Urothelium cell line (cell line): ENCODE measurements at places on chromosomes 6 and 20.
A peak's percentile ranks its signal among the peaks of the same experiment; 100 is the strongest.

DNA sequence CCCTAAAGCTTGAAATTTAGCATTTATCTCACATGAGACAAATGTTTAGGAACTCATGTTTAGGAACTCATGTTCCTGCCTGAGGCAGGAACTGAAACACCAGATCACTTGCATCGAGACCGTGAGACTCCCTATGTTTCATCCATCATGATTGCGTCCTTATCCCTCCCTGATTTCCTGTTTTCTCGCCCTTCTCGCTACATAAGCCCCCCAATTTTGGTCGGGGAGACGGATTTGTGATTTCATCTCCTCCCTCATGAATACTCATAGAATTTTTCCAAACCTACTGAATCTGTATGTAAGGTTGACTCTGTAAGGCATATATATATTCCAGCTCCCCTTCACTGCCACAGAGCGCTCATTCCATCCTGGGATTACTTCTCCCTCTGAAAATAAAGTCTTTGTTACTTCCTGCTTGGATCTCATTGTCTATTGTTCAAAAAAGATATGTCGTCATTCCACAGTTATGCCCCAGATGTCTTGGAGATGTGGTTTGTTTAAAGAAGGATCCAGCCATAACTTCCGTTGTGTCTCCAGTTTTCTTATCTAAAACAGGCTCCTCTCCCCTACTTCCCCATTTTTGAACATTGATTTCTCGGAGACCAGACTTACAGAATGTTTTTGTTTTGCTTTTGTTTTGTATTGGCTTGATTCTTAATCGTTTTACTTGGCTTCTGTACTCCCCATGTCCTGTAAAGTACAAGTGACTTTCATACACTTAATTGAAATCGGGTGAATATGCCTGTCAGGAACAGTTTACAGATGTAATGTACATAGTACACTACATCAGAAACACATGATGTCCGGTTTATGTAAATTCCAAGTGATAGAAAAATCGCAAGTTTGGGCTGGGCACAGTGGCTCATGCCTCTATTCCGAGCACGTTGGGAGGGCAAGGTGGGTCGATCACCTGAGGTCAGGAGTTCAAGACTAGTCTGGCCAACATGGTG, 118.7 kb downstream of the HFE start:
- DNase-seq, result peak; percentile 56

DNA sequence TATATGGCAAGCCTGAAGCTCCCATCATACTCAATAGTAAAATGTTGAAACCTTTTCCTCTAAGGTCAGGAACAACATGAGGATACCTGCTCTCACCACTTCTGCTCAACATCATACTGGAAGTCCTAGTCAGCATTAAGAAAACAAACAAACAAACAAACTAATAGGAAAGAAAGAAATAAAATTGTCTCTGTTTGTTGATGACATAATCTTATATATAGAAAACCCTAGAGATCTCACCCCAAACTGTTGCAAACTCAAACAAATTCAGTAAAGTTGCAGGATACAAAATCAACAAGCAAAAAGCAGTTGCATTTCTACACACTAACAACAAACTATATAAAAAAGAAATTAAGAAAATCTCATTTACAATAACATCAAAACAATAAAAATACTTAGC, 20.5 kb downstream of the TTLL2 start:
- DNase-seq, result no peak

- no peak for DNase-seq
These were observed 12.1 kb downstream of the SCAND1 start for GRCh38 chr20:35942243-35942642.

GRCh38 chr20:444117-444516, 18.2 kb downstream of the TBC1D20 start:
- DNase-seq, result no peak

- DNase-seq, result no peak
These were observed 47.5 kb upstream of the CRISP1 start for GRCh38 chr6:49913636-49914375.

DNA sequence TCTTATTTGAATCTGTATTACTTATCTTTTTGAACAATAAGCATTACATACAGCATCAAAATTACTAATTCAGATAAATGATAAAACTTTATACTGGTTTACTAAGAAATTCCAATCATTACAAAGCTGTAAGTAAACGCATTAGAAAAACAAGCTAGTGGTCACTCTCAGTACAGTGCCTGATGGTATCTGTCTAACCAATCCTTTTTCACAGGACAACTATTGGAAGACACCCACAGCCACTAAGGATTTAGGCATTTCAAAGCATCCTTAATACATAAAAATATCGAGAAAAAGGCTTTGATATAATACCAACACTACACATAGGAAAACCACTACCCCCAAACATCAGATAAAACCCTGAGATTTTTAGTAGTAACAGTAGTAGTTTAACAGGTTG, 2.6 kb downstream of the CD164 start:
- no peak for DNase-seq

- no peak for DNase-seq
These were observed 2.4 kb downstream of the F13A1 start for GRCh38 chr6:6317825-6318733.

- no peak for DNase-seq
These were observed 16.7 kb upstream of the BLCAP start for GRCh38 chr20:37544386-37544785.

DNA sequence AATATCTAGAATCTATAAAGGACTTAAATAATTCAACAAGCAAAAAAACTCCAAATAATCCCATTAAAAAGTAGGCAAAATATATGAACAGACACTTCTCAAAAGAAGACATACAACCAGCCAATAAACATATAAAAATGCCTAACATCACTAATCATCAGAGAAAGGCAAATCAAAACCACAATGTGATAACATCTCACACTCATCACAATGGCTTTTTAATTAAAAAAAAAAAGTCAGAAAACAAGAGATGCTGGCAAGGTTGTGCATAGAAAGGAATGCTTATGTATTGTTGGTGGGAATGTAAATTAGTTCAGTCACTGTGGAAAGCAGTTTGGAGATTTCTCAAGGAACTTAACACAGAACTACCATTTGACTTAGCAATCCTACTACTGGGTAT, 979.6 kb upstream of the MAP3K7 start:
- DNase-seq, result no peak

DNA sequence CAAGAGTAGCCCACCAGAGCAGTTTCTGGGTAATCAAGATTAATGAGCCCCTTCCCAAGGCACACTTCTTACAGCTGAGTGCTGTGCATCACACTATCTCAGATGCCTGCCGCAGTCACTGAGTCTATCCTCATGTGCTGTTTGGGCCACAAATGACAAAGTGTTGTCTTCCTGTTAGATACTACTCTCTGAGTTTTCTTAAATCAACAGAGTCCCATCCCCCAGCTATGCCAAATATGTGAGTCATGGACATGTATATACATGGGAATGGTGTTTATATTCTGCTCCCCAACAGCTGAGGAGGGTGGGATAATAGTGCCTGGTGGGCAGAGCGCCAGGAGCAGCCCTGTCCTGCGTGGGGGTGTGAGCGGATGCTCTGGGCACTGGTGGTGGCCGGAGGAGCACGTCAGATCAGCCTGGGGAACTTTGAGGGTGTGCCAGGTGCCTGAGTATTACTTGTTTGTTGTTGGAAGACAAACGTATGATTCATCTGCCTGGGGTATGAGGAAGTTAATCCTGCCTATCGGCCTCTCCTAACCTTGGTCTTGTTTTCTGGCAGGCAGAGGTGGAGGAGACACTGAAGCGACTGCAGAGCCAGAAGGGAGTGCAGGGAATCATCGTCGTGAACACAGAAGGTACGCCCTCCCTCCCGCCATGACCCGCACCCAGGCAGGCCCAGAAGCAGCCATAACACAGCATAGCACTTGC, 9.6 kb downstream of the DYNLRB1 start:
- peak; percentile 97 for DNase-seq

- DNase-seq, result no peak
These were observed 164.4 kb upstream of the KCNG1 start for GRCh38 chr20:51187261-51187660.

DNA sequence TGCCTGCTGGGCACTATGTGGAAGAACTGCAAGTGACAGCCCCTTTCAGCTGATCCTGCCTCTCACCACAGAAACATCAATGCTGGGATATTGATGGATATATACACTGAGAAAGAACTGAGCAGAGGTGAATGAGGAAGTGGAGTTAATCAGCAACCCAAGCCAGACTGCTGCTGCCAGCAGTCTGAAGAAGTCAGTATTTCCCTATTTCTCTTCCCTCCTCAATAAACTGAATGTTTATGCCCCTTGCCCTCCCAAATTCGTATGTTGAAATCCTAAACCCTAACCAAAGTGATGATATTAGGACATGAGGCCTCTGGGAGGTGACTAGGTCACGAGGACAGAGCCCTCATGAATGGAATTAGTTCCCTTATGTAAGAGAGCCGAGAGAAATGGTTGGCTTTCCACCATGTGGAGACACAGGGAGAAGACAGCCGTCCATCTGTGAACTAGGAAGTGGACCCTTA, 76.3 kb downstream of the CDK19 start:
- no peak for DNase-seq

- DNase-seq, result no peak
These were observed 136.7 kb upstream of the CARMIL1 start for GRCh38 chr6:25142506-25142905.

DNA sequence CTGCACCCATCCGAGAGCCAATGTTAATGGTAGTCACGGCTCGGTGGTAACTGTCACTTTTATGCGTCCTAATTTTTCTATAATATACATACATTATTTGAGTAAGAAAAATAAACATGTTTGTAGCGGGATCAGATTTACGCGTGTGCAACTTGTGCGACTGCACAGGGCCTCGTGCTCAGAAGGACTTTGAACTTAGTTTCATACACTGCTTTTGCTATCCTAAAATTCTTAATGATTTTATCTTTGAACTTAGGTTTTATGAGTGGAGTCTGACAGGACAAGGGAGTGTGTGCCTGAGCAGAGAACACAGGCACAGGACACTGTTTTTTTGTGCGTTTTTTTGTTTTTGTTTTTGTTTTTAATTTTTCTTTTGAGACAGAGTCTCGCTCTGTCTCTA, 189.7 kb downstream of the NFATC2 start:
- DNase-seq, result no peak

- no peak for DNase-seq
These were observed 9.3 kb downstream of the ADNP start for GRCh38 chr20:50921803-50922501.

- DNase-seq, result no peak
These were observed 32.1 kb downstream of the MYT1 start for GRCh38 chr20:64196309-64196708.

GRCh38 chr6:140576004-140576555, 1201.6 kb upstream of the CITED2 start:
- no peak for DNase-seq

DNA sequence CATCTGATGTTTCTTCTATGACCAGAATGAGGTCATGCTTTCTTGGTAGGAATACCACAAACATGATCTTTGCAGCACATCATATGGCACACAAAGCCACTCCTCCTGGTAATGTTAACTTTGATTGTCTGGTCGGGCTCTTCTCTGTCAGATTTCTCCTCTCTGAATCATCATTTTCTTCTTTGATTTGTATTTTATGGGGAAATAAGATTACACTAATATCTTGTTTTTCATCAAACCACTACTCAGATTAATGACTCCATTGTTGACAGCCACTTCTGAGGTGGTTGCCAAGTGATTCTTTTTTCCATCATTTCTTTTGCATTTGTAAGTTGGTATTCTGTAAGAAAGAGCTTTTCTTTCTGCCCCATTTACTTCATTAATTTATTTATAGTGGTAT, 29.5 kb downstream of the TRMT11 start:
- no peak for DNase-seq

GRCh38 chr20:3014179-3014578, 29.2 kb upstream of the GNRH2 start:
- no peak for DNase-seq

DNA sequence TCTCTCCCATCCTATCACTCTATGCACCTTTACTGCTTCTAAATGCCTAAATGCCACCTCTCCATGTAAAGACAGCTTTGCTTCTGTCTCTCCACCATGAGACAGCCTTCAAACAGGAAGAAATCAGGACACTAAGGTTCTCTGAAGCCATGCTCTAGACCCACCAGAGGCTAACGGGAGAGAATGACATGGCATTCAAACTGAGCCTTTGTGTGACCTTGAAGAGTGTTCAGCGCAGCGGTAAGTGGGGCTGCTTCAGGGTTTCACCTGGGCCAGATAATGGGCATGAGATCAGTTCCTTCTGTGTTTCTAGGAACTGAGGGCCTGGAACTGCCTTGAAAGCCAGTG, 20.1 kb downstream of the FAM50B start:
- no peak for DNase-seq

GRCh38 chr6:89024456-89024855, 56.1 kb upstream of the PNRC1 start:
- DNase-seq, result no peak

- DNase-seq, result no peak
These were observed 45.4 kb upstream of the ID1 start for GRCh38 chr20:31559704-31560093.

GRCh38 chr6:101826678-101827077, 433.2 kb downstream of the GRIK2 start:
- DNase-seq, result no peak

DNA sequence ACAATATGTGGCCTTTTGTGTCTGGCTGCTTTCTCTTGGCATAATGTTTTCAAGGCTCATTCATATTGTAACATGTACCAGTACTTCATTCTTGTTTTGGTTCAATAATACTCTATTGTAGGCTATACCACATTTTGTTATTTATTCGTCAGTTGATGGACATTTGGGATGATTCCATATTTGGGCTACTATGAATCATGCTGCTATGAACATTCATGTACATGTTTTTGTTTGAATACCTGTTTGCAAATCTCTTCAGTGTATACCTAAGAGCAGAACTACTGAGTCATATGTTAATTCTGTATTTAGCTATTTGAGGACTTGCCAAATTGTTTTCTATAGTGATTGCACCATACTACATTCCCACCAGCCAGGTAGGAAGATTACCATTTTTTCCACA, 259.9 kb downstream of the GMPR start:
- no peak for DNase-seq

GRCh38 chr6:125753218-125753936, 3.9 kb downstream of the HEY2 start:
- DNase-seq, result no peak

DNA sequence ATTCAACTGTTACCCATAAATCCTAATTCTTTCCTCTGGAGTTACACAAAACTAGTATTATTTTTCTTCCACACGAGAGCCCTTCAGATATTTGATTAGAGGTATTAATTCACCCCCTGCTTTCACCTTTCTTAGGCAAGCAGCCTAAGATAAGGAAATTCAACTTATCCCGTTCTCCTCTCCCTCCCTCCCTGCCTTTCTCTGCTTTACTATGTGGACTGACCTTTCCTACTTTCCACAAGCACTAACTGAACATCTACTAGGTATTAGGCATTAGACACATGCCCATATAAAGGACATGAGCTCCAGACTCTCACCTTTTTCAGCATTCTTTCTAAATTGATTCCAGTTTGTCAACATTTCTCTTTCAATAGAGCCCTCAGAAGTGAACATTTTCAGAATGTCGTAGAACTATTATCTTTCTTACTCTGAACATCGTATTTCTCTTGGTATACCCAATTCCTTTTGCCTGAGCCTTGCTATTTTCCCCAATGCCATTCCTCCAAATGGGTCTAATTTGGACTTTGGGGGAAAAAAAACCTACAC, 16.5 kb downstream of the ELOVL2 start:
- DNase-seq, result no peak

- DNase-seq, result no peak
These were observed 17.1 kb upstream of the HELZ2 start for GRCh38 chr20:63591147-63591533.
